ENCODE measurements at places on chromosomes 16 and 17.

GRCh38 chr16:10981697-10982216 lies 37.4 kb downstream of the CLEC16A start:
- no peak for DNase-seq

DNA sequence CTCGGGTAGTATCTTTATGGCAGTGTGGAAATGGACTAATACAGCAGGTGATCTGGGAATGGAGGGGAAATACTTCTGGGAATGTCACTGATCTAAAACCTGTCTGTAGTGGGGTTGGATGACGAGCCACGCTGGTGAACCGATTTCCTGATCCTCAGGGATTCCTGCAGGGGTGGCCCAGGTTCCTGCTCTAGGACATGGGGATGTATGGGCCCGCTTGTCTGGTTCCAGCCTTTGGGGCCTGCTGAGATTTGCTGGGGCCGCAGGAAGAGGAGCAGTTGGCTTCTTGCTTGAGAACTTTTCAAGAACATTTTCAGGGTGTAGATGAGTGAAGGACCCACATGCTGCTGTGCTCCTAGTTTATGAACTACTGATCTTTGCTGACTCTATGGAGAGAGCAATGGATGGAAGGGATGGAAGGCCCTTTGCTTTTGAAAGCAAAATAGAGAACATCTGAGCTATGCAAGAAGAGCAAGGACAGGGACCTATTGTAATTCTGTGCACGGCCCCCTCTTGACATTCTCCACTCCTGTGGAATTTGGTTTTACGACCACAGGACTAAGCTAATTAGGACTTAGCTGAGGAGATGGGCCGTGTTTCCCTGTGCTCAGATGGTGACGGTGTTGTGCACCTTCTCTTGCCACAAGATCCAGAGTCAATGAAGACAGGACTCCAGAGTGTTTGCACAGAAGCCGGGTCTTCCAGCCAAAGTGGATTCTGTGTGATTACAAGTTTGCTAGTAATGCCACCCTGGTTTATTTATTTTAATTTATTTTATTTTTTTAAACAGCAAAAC lies 90.5 kb downstream of the SEC14L1 start:
- DNase-seq = no peak

DNA sequence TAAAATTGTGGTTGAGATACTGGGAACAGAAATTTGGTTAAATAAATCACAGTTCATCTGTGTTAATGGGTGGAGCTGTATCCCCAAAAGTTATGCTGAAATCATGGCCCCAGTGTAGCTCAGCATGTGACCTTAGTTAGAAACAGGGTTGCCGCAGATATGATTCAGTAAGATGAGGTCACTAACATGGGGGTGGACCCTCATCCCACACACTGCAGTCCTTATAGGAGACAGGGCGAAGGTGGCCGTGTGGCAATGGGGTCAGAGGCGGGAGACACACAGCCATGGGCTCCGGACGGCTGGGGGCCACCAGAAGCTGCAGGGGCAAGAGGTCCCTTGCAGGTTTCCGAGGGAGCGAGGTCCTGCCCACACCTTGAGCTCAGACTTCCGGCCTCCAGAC lies 10.7 kb downstream of the GALNS start:
- no peak for DNase-seq

DNA sequence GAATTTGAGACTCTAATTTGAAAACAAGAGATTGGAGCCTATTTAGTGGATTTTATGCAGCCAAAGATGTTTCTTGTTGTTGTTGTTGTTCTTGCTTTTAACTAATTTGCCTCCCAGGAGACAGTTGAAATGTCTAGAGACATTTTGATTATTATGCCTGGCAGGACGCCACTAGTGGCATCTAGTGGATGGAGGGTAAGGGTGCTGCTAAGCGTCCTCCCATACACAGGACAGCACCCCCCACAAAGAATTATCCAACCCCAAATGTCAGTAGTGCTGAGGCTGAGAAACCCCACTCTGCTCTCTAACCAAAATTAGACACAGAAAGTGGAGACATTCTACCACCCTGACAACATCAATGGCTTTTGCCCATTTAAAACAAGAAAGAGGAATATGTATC lies 15.4 kb upstream of the HSBP1 start:
- no peak for DNase-seq

DNA sequence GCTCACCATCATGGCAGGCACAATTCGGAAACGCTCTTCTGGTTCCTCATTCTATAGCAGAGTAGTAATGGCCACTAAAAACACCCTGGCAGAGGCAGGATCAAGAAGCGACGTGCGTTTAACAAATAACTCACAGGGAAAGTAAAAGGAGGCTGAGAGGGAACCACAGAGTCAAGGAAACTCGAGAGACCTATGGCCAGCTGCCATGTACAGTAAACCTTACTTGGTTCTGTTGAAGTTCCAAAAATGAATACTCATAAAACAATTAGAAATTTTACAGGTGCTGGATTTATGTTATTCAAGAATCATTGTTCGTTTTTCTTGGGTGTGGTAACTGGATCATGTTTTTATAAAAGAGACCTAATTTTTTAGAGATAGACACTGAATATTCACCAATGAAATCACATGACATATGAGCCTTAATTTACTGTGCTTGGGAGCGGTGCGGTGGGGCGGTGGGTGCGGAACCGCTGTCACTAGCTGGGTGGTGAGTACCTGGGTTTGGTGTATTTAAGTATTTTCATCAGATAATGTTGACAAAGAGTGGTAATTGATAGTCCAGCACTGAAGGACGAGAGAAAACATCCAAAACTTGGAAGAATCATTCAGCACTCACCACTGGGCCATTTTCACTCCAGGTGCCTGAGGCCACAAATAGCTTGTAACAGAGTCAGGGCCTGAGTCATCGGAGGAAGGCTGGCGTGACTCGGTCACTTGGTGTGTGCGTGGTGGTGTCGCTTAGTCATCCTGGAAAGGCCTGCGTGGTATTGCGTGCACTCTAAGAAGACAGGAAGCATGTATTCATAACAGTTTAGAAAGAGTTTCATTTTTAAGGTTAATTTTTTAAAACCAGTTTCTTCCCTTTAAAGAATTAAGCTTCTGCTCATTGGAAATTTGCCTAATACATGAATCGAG lies 135.4 kb upstream of the CHMP6 start:
- no peak for DNase-seq

GRCh38 chr17:56926704-56927103 lies 12.9 kb upstream of the TRIM25 start:
- no peak for DNase-seq

DNA sequence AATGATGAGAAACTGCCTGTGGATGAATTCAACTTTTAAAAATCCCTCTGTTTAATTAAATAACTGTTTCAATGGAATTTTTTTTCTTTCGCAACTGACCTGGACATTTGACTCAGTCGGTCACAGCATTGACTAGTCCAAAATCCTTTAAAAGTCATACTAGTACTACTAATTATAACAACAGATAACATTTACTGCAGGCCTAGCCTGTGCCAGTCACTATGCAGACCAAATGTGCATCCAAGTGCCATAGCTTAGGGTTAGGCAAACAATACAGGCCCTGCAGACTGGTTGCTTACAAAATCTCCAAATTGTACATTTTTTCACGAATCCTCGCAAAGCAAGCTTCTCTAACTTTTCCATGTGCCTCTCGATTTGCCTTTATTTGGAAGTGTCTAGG lies 56.6 kb downstream of the MYOCD start:
- no peak for DNase-seq
